HFF-Myc (cell line): ENCODE measurements at places on chromosomes 2 and 18.

DNA sequence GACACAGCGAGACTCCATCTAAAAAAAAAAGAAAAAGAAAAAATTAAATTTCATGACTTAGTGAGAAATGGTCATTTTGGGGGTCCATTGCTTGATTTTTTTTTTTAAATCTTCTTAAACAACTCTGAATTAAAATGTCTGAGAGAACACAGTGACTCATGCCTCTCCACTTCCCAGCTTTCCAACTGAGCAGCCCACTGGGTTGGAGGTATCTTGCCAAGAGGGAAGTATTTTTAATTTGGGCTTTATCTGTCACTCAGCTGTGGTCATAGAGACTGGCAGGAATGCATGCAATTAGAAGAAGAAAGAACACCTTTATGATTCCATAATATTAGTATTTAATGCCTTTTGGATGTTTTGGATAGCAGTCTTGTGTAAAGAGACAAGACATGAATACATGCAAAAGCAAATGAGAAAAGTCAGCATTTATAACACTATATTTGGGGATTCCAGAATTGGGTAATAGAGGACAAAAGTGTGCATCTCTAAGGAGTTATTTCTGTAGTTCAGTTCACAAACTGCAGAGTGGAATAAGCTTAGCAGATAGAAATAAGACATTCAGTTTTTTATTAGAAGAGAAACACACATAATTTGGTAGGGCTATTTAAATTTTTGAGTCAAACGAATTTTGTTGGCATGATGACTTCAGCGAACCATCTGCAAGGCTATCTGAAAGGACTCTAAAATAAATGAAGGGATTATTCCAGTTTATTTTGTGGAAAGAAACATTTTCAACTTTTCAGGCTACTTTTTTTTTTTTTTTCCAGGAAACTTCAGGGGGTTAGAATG, 254.8 kb downstream of the TGIF1 start:
- no peak for DNase-seq

DNA sequence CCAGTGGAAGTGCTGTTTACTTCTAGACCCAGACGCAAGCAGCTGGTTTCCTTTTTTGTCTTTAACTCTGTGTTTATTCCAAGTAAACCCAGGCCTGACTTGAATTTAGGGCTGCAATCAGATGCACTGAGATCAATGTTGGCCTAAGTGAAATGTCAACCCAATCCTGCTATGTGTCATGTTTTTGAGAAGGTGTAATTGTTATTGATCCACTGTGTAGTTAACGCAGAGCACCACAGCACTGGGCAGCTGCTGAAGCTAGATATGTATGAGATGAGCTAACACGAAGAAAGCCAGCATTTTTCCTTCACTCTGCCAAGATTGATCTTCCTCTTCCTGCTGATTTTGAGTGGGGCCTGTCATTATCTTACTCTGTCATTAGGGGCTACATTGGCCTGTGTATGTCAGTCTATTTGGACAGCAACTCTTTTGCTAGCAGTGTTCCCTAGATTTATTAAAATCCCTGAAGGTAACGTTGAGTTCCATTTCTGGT, 18.9 kb upstream of the DLX1 start:
- no peak for DNase-seq

GRCh38 chr2:162126111-162126519, 25.9 kb downstream of the GCG start:
- no peak for DNase-seq

- no peak for DNase-seq
Observed at GRCh38 chr2:113282747-113283533, 4.2 kb upstream of the PAX8 start.

GRCh38 chr2:218002845-218003180, at the start of gene TNS1:
TSS of gene TNS1 (minus strand) at chr2:218002995. CDS start at chr2:218002872, 123 bp downstream.
- DNase-seq, result no peak

- DNase-seq, result no peak
Observed at GRCh38 chr2:215361876-215362561, 50.2 kb downstream of the ATIC start.
